Activated naive CD4-positive, alpha-beta T cell treated with anti-CD3 and anti-CD28 coated beads for 36 hours (primary cell): ENCODE measurements at places on chromosomes 5 and 9.
A peak's percentile ranks its signal among the peaks of the same experiment; 100 is the strongest.

DNA sequence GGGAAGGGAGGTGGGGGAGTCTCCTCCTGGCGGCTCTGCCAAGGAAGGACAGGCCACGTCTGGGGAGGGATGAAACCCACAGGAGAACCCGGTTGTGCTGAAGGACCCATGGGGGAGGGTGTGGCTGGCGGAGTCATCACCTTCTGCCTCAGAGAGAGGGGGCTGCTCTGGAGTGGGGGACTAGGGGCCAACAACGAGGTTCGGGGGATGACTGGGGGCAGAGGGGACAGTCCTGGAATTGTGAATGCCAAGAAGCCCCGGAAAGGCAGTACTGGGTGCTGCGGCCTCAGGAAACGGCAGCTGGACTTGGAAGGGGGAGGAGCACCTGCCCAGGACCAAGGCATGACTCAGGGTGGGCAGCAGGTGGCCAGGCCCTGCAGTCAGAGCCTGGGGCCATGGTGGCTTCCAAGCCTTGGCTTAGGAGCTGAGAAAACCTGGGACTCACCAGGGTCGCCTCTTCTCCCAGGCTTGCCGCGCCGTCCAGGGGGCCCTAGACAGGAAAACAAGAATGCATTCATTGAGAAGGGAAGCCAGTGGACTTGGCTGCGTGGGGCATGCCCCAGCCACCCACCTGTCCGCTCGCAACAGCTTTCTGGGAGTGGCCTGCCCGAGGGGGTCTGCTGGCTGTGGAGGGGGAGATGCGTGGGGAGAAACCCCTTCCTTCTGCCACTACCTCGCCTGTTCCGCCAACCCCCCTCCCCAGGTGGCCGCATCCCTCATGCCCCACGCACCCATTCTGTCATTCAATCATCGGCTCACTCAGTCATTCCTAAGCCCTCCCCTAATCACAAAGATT lies 74.0 kb upstream of the PHYKPL start:
- no peak for DNase-seq

DNA sequence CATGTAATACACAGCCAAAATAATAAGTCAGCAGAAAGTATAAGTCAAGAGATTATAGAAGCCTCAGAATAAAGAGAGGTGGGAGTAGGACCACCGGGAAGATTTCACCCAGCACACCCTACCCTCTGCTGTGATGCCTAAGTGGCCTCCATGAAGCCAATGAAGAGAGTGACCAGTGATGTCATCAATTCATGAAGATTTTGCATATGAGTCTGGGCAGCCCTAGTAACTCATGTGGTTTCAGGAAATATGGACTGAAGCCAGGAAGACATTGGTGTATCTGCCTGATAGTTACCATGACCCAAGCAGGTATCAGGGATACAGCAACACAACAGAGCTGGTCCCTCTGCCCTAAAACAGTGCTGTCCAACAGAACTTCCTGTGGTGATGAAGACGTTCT lies 135.3 kb downstream of the ADAMTS12 start:
- no peak for DNase-seq

GRCh38 chr5:120258123-120258522 lies 206.0 kb upstream of the PRR16 start:
- no peak for DNase-seq

- DNase-seq = no peak
These were observed 38.8 kb downstream of the LPCAT1 start for GRCh38 chr5:1484730-1485578.

DNA sequence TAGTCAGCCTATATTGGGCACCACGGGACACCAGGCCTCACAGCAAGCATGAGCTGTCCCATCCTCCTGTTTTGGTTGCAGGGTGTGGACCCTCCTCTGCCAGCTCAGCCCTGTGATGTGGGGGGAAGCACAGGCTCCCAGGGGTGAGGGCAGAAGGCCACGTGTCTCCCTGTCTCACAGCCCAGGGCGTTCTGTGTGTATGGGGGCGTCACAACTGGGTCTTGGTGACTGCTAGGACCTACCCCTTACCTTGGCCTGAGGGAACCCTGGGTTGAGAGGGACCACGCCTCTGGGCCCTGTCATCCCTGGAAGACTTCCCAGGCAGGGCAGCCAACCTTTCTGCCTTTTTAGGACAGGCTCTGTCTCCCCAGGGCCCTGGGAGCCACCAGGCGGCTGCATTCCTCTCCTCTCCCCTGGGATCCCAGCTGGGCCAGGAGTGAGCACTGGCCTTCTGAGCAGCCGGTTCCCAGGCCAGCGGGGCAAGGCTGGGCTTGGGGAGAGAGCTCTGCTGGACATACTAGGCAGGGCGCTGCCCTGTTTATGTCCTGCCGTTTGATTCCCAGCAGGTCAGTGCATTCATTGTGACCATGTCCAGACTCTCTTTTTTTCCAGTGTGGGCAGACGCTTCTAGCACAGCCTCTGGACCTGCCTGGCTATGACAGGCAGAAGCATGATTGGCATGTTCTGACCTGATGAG lies 97.4 kb downstream of the DAB2IP start:
- DNase-seq = no peak

DNA sequence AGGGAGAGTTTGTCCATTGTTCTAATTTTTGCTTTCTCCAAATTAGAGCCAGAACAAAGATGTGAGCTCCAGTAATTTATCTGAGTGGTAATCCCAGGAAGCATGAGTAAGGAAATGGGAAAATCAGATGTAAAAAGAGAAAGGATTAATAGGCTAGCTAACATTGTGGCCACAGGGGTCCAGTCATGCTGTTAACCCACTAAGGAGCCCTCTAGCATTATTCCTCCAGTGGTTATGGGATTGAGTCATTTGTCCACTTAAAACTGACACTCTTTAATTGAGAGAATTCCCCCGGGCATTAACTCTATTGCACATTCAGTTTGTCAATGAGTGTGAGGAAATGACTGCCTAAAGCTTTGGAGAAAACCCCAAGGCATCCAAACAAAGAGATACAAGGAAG lies 700.3 kb upstream of the TYRP1 start:
- DNase-seq = no peak

- DNase-seq = no peak
These were observed 199.4 kb upstream of the NFIL3 start for GRCh38 chr9:91623004-91623403.

GRCh38 chr9:115590011-115590410 lies 472.1 kb upstream of the TNC start:
- DNase-seq = no peak

- DNase-seq = no peak
These were observed 139.3 kb upstream of the SHB start for GRCh38 chr9:38208206-38208901.

DNA sequence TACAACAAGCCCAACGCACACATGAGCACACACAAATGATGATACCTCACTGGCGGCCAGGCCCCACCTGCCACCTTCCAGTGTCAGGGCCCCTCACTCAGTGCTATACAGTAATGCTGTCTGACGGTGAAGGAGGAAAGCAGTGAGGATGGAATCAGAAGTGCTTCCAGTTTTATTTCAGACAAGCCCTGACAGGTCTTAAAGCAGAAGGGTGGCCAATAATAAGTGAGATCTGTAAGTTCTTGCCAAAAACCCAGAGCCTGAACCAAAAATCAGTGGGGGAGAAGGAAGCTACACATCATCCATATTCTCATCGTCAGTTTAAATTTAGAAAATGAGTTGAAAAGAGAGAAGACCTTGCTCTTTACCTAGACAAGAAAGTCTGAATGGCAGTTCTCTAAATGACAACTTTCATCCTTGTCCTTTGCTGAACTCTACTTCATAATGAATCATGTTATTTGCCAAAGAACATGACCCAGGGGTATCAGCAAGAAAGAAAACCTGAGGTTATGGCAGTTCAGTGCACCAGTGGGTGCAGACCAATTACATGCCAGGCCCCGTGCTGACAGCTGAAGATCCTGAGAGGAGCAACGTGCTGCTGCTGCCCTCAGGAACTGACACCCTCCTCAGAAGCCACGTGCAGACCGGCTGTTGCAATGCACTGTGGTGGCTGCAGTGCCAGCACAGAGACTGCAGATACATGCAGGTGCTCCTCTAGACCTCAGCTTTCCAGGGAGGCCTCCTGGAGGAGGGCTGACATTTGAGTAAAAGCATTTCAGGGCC lies 118.7 kb downstream of the DROSHA start:
- DNase-seq = no peak

GRCh38 chr5:128539038-128539429 lies 989 bp upstream of the FBN2 start:
- no peak for DNase-seq

GRCh38 chr5:1220831-1221230 lies 4.3 kb upstream of the SLC6A18 start:
- DNase-seq = no peak

GRCh38 chr5:150190503-150190979 lies 679 bp downstream of the SLC6A7 start:
- no peak for DNase-seq

GRCh38 chr5:127343866-127344265 lies 53.3 kb downstream of the MEGF10 start:
- DNase-seq = no peak

GRCh38 chr5:177510567-177511053 lies 984 bp upstream of the DOK3 start:
- no peak for DNase-seq

- DNase-seq = no peak
These were observed 140.3 kb upstream of the IRX2 start for GRCh38 chr5:2891781-2892180.

GRCh38 chr9:136840877-136841645 lies 1.2 kb upstream of the AJM1 start:
- no peak for DNase-seq

GRCh38 chr9:134040781-134041648 lies 15.7 kb downstream of the BRD3OS start:
- DNase-seq = no peak

DNA sequence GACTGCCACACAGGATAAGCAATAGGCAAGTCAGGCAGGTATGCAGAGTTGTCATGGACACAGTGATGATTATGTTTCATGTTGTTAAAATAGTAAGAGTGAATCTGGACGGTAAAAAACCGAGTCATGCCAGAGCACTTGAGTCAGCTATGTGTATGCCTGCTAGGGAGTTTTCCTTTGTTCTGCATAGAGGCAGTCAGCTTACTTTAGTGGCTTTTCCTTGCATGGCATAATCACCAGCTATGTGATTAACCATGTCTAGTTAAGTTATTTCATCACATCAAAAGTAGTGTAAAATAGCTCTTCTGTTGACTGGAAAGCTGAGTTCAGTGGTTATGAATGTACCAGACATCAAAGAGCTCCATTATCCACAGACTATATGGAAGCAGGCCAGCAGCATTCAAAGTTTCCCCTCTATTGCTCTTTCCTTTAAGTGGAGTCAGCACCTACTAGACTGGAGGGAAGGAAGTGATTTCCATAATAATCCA lies 989.8 kb downstream of the TLE1 start:
- no peak for DNase-seq

GRCh38 chr9:126097679-126098078 lies 228.9 kb upstream of the MVB12B start:
- DNase-seq = no peak

GRCh38 chr5:16855485-16855884 lies 80.6 kb downstream of the MYO10 start:
- no peak for DNase-seq

GRCh38 chr9:19552282-19553105 lies 143.7 kb downstream of the ACER2 start:
- no peak for DNase-seq

DNA sequence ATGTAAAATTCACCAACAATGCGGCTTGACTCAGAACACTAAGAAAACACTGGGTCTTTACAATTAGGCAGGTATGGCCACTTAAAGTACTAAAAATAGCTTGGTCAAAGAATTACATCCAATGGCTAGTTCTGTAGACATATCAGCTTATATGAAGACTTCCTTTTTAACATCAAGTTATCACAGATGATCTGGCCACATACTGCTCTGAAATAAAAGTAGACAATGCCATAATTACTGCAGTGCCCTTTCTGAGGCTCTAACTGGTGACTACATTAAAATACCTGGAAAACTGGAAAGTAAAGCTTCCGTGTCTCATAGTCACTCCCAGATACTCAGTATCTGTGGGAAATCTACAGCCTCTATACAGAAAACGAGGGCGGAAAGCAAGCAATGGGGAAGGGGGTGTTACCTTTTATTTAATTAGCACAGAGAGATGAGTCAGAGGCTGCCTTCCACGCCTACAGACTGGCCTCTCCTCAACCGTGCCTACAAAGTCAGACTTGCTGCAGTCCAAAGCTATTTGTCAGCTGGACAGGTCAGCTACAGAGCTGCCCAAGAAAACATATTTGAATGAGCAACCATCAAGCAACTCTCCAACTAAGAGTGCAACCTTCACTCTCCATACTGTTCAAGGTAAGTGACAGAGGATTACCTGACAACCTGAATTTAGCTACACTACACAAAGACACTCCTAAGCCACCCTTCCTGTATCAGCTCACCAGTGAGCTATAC lies 8.7 kb downstream of the SERINC5 start:
- DNase-seq = peak; percentile 69

GRCh38 chr5:178194026-178194425 lies 6.9 kb upstream of the GMCL2 start:
- no peak for DNase-seq

- DNase-seq = no peak
These were observed 64.9 kb upstream of the OSMR start for GRCh38 chr5:38780945-38781344.

GRCh38 chr5:139877129-139877597 lies 81.6 kb downstream of the PSD2 start:
- peak; percentile 10 for DNase-seq

DNA sequence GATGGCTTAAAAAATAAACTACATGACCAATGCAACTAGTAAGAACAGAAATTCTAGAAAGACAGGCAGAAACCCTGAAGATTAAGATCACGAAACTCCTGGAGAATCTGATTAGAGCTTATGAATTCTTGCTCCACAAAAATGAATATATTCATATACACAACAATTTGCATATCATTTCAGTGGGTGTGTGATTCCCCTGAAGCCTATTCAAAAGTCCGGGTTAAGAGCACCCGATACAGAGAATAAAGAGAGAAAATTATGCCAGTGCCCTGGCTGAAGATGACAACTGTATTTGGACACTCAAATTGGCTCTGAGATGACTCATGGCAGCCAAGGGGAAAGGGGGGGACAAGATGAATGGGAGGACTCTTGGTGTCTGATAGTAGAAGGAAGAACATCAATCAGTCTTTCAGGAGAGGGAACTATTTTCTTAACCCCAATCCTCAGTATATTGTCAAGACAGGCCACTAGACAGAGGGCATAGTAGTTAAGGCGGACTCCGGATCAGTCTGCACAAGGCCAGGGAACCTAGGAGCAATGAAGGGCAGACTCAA lies 6.0 kb downstream of the TMOD1 start:
- no peak for DNase-seq

GRCh38 chr9:95720496-95720895 lies 155.0 kb upstream of the ERCC6L2 start:
- DNase-seq = no peak

GRCh38 chr5:125228363-125229070 lies 482.1 kb upstream of the ZNF608 start:
- no peak for DNase-seq

DNA sequence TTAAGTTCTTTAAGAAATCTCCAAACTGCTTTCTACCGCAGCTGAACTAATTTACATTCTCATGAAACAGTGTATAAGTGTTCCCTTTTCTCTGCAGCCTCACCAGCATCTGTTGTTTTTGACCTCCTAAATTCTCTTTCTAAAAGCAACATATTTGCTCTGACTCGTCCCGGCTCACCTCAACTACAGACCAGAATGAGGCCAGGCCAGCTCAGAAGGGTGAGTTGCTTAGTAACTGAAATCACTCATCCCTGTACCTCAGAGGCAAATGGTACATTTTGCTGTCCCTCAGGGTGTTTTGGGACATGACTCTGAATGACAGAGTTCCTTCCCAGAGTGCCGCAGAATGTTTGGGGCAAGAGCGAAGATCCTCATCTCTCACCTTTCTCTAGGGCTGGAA lies 127.5 kb downstream of the FRMD3 start:
- DNase-seq = no peak
